Upper lobe of left lung (tissue), 6 donors: ENCODE measurements at places on chromosomes 16 and 17. TPM values are rescaled to one million over a fixed set of nuclear protein-coding genes. Genes with fewer than 3 reads are reported as not detected.

Gene LLGL2
- total RNA-seq: 113 TPM

GRCh38 chr17:29825604-29826003 lies 104.4 kb downstream of the SSH2 start:
- H3K27me3 ChIP-seq: no peaks in the 10 kb centered on the region
- no peaks in the 10 kb centered on the region for H3K4me1 ChIP-seq
- H3K36me3 ChIP-seq: no peaks in the 10 kb centered on the region
- H3K27ac ChIP-seq: no peak overlapping the region
- no peak overlapping the region for H3K4me3 ChIP-seq
- DNase-seq: no peak

DNA sequence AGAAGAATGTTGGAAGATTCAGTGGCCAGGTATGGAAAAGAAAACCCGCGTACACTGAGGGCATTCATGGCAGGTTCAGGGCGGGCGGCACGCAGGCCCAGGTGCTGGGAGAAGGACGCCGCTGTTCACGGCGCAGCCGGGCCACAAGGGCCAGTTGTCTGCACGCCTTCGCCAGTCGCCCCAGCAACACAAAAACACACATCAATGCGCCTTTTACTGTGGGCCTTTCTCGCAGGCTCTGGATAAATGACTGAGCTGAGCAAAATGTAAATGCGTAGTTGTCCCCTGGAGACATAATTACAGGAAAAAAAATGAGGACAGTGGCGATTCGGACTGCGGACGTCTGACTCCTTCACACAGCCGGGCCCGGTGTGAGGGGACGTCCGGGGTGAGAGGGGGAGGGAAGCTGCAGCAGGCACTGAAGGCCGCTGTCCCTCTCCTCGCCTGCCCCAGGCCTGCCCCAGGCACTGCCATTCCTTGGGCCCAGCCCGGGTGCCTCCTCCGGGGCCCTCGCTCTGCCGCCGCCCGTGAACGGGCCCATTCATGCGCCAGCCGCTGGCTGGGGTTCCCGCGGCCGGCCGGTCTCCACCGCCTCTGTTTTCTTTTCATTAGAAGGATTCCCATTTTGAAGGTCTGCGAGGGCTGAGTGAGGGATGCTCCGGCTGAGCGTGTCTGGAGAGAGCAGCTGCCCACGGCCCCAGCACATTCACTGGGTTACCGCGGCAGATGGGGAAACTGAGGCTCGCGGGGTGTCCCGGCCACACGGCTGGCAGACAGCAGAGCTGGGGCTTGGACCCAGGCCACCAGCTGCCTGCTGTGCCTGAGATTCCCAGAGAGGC lies 6.5 kb upstream of the ZNF469 start:
- H3K27me3 ChIP-seq: no peaks in the 10 kb centered on the region
- no peaks in the 10 kb centered on the region for H3K4me1 ChIP-seq
- peak; percentile 77 for DNase-seq
- H3K4me3 ChIP-seq: no peak overlapping the region
- H3K36me3 ChIP-seq: no peaks in the 10 kb centered on the region

DNA sequence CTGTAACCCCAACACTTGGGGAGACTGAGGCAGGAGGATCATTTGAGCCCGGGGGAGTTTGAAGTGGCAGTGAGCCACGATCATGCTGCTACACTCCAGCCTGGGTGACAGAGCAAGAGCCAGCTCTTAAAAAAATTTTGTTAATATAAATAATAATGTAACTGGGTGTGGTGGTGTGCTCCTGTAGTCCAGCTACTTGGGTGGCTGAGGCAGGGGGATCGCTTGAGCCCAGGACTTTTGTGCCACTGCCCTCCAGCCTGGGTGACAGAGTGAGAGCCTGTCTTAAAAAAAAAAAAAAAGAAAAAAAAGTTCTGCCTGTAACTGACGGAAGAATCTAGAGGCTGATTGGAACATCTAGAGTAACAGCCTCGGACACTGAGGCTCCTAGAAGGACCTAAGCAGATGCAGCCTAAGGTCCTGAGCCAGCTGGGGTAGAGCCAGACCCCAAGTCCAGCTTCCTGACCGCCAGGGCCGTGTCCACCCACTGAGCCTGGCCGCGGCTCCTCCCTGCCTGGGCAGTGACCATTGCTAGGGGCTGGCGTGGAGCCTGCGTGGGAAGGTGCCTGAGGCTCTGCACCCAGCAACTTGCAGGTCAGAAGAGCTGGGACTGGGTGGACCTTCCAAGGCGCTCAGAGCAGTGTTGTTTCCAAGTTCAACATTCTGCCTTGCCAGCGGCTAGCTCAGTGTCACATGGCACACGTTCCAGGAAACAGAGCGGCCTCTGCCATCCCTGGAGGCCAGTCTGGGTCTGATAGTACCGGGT lies 209.4 kb upstream of the CIBAR2 start:
- no peak overlapping the region for H3K4me3 ChIP-seq
- H3K27ac ChIP-seq: peak overlapping the region; percentile 71
- no peaks in the 10 kb centered on the region for H3K27me3 ChIP-seq
- peaks cover 23% of the 10 kb centered on the region for H3K4me1 ChIP-seq
- no peaks in the 10 kb centered on the region for H3K36me3 ChIP-seq

DNA sequence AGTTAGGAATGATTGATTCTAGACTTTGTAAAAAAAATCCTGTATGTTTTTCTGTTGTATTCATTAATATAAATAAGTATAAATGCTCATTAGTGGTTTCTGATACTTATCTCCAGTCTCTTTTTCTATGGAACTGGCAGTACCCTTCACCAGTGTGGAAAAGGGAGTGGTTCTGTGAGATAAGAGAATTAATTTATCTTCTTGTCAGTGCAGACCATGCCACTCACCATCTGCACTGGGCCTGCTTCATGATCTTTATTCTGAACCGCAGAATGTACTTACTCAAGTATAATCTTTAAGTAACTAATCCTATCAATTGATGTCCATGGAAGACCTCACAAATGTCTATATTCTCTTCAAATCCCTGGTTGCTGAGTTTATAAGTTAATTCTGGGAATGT lies 836.1 kb upstream of the CDH8 start:
- H3K36me3 ChIP-seq: no peaks in the 10 kb centered on the region
- no peak for DNase-seq
- no peaks in the 10 kb centered on the region for H3K27me3 ChIP-seq
- H3K4me1 ChIP-seq: peaks cover 4% of the 10 kb centered on the region
- H3K27ac ChIP-seq: no peak overlapping the region

DNA sequence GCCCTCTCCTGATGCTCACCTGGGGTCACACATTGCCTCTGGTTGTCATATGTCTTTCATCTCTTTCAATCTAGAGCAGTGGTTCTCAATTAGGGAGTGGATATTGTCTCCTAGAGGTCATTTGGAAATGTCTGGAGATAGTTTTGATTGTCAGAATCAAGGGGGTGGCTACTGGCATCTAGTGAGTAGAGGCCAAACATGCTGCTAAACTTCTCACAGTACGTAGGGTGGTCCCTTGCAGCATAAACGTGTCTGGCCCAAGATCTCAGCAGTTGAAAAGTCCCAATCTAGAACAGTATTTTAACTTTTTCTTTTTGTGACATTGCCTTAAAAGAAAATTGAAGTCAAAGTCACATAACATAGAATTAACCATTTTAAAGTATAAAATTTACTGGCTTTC lies 30.5 kb upstream of the SLC5A10 start:
- peaks cover 12% of the 10 kb centered on the region for H3K4me1 ChIP-seq
- H3K27ac ChIP-seq: peak overlapping the region; percentile 42
- no peaks in the 10 kb centered on the region for H3K27me3 ChIP-seq
- H3K36me3 ChIP-seq: peaks cover 8% of the 10 kb centered on the region
- H3K4me3 ChIP-seq: no peak overlapping the region
- DNase-seq: no peak

- DNase-seq: no peak
- no peaks in the 10 kb centered on the region for H3K4me1 ChIP-seq
- no peaks in the 10 kb centered on the region for H3K36me3 ChIP-seq
- H3K27me3 ChIP-seq: no peaks in the 10 kb centered on the region
- H3K27ac ChIP-seq: no peak overlapping the region
- H3K4me3 ChIP-seq: no peak overlapping the region
These were observed 174.2 kb downstream of the KIF2B start for GRCh38 chr17:53996890-53997289.

- no peak overlapping the region for H3K27ac ChIP-seq
- H3K4me3 ChIP-seq: no peak overlapping the region
- no peaks in the 10 kb centered on the region for H3K27me3 ChIP-seq
- no peaks in the 10 kb centered on the region for H3K36me3 ChIP-seq
- no peaks in the 10 kb centered on the region for H3K4me1 ChIP-seq
- DNase-seq: no peak
These were observed 24.6 kb downstream of the COPRS start for GRCh38 chr17:31834448-31834847.

DNA sequence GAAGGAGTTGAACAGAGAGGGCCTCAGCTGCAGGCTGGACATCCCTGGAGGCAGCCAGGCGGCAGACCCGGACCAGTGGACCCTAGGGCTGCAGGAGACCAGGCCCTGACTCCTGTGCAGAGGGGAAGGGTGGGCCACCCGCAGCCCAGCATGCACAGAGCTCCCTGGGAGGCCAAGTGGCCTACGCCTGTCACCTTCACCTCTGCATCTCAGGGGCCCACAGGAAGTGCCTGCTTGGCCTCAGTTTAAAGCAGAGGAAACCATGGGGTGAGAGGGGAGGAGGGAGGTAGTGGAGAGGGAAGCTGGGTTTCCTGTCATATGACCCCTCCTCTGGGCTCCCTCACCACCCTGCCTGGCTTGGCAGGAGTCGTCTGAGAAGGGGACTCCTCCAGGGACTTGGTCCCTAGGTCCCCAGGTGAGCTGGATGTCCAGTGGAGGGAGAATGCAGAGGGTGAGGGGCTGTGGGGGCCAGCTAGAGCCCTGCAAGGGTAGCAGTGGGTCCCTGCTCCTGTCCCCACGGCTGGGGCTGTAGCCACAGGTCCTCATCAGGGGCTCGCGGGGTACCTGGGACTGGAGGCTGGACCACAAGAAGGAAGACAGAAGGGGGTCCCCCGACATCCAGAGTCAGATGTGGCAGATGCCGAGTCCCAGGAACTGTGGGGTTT lies at the start of gene TMC8:
TMC8 (plus strand) TSS at position 335 of the 665 bp plus-strand sequence. CDS start 818 bp downstream, outside the sequence.
- peak within 1 kb of the TSS; percentile 88 for H3K27ac ChIP-seq
- H3K27me3 ChIP-seq: no peaks in the 10 kb centered on the region
- peaks cover 9% of the 10 kb centered on the region for H3K36me3 ChIP-seq

DNA sequence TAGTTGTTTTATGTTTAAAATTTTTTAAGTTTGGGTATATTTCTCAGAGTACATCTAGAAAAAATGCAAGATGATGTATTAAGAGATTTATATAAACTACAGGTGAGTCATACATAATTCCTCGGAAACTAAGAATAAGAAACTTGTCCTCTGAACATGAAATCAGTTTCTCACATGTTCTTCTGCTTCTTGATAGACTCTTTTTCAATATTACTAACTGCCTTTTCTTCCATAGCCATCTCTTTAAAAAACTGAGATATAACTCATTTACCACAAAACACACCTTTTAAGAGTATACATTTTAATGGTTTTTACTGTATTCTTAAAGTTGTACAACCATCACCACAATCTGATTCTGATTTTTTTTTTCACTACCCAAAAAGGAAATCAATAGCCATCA lies 238.4 kb upstream of the AXIN2 start:
- H3K27me3 ChIP-seq: no peaks in the 10 kb centered on the region
- no peaks in the 10 kb centered on the region for H3K4me1 ChIP-seq
- H3K4me3 ChIP-seq: no peak overlapping the region
- no peaks in the 10 kb centered on the region for H3K36me3 ChIP-seq
- DNase-seq: no peak

DNA sequence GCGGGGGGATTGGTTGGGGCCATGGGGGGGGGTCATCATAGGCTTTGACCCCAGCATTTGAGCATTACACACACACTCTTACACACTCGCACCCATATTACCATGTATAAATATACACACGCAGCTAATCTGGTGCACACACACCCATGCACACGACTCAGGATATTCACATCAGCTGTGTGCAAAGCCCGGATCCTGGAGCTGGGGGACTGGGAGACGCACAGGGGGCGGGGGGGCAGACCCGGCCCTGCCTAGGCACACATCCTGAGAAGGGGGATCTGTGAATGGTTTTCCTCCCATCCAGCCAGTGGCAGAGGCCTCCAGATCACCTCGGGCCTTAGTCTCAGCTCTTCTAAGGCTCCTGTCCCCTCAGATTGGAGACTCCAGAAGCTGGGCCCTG lies 5.6 kb downstream of the ASGR2 start:
- H3K36me3 ChIP-seq: no peaks in the 10 kb centered on the region
- H3K27me3 ChIP-seq: no peaks in the 10 kb centered on the region
- no peak for DNase-seq
- no peak overlapping the region for H3K4me3 ChIP-seq

- H3K27me3 ChIP-seq: no peaks in the 10 kb centered on the region
- H3K4me1 ChIP-seq: peaks cover 37% of the 10 kb centered on the region
- peaks cover 11% of the 10 kb centered on the region for H3K36me3 ChIP-seq
- H3K4me3 ChIP-seq: peak overlapping the region; percentile 27
- H3K27ac ChIP-seq: peak overlapping the region; percentile 32
These were observed 4.4 kb downstream of the TP53I13 start for GRCh38 chr17:29572691-29573557.

- H3K36me3 ChIP-seq: no peaks in the 10 kb centered on the region
- H3K27ac ChIP-seq: no peak overlapping the region
- no peaks in the 10 kb centered on the region for H3K4me1 ChIP-seq
- no peaks in the 10 kb centered on the region for H3K27me3 ChIP-seq
- no peak overlapping the region for H3K4me3 ChIP-seq
- DNase-seq: no peak
These were observed 46.3 kb downstream of the SNX11 start for GRCh38 chr17:48153691-48154358.

- no peaks in the 10 kb centered on the region for H3K36me3 ChIP-seq
- DNase-seq: no peak
These were observed 163.7 kb downstream of the MAF start for GRCh38 chr16:79436885-79437284.

Gene C17orf78
- total RNA-seq: not detected

DNA sequence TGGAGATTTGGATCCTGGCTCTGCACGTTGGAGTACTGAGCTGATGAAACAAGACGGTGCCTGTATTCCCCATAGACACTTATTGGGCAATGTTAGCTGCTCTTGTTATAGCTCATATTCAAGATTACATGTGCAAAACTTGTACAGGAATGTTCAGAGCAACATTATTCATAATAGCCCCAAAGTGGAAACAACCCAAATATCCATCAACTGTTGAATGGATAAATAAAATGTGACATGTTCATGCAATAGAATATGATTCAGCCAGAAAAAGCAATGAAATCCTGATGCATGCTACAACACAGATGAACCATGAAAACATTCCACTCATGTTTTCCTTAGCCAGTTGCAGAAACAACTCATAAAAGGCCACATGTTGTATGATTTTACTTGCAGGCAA lies 5.7 kb upstream of the SDR42E1 start:
- DNase-seq: no peak
- H3K36me3 ChIP-seq: no peaks in the 10 kb centered on the region
- H3K4me1 ChIP-seq: no peaks in the 10 kb centered on the region
- H3K4me3 ChIP-seq: no peak overlapping the region
- no peaks in the 10 kb centered on the region for H3K27me3 ChIP-seq

Gene CNEP1R1
- total RNA-seq: 17.6 TPM

Gene GH1
- not detected for total RNA-seq

- no peaks in the 10 kb centered on the region for H3K36me3 ChIP-seq
- H3K27me3 ChIP-seq: no peaks in the 10 kb centered on the region
- H3K27ac ChIP-seq: no peak overlapping the region
These were observed 14.6 kb upstream of the CD79B start for GRCh38 chr17:63946440-63947363.
